ENCODE measurements at places on chromosomes 6 and 20. TPM values are rescaled to one million over a fixed set of nuclear protein-coding genes. Genes with fewer than 3 reads are reported as not detected.

GRCh38 chr6:116447052-116447451 lies 14.1 kb upstream of the CALHM6 start:
- DNase-seq: no peak

DNA sequence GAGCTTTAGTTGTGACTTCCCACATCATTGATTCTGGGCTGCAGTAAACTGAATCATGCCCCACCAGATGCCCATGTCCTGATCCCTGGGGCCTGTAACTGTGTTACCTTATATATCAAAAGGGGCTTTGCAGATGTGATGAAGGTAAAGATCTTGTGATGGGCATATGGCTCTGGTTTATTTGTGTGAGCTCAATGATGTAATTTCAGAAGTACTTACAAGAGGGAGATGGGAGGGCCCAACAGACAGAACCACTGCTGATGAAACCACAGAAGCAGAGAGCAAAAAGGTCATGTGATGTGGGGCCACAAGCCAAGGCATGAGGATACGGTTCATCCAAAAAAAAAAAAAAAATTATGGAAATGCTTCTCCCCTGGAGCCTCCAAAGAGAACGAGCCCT lies 118.7 kb downstream of the TOX2 start:
- no peak for DNase-seq

GGT7 gene
- total RNA-seq: 22.0 TPM

RRAGD gene
- 160 TPM for total RNA-seq

- no peak for DNase-seq
These were observed 75.8 kb downstream of the PREP start for GRCh38 chr6:105326833-105327770.

ULBP1 gene
- total RNA-seq: 0.17 TPM

DNA sequence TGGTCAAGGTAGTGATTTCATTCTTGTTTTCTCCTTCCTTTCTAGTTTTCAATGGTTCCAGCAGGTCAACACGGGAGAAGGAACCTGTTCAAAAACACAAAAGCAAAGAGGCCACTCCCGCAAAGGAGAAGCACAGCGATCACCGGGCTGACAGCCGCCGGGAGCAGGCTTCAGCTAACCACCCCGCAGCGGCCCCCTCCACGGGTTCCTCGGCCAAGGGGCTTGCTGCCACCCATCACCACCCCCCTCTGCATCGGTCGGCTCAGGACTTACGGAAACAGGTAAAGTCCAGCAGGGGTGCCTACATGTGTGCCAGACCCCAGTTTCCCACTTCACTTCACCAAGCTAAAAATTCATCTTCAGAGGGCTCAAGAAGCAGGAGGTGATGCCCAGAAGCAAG lies 175.6 kb downstream of the DTNBP1 start:
- no peak for DNase-seq

MAP3K5 gene
- total RNA-seq: 38.5 TPM

DNA sequence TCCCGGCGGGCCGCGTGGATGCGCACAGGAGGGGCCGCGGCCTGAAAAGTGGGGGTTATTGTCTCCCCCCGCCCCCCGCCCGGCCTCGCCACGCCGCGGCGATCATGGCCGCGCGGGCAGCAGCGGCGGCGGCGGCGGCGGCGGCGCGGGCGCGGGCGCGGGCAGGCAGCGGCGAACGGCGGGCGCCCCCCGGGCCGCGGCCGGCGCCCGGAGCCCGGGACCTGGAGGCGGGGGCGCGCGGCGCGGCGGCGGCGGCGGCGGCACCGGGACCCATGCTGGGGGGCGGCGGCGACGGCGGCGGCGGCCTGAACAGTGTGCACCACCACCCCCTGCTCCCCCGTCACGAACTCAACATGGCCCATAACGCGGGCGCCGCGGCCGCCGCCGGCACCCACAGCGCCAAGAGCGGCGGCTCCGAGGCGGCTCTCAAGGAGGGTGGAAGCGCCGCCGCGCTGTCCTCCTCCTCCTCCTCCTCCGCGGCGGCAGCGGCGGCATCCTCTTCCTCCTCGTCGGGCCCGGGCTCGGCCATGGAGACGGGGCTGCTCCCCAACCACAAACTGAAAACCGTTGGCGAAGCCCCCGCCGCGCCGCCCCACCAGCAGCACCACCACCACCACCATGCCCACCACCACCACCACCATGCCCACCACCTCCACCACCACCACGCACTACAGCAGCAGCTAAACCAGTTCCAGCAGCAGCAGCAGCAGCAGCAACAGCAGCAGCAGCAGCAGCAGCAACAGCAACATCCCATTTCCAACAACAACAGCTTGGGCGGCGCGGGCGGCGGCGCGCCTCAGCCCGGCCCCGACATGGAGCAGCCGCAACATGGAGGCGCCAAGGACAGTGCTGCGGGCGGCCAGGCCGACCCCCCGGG lies 637 bp downstream of the ARID1B start:
- peak; percentile 77 for DNase-seq

DNA sequence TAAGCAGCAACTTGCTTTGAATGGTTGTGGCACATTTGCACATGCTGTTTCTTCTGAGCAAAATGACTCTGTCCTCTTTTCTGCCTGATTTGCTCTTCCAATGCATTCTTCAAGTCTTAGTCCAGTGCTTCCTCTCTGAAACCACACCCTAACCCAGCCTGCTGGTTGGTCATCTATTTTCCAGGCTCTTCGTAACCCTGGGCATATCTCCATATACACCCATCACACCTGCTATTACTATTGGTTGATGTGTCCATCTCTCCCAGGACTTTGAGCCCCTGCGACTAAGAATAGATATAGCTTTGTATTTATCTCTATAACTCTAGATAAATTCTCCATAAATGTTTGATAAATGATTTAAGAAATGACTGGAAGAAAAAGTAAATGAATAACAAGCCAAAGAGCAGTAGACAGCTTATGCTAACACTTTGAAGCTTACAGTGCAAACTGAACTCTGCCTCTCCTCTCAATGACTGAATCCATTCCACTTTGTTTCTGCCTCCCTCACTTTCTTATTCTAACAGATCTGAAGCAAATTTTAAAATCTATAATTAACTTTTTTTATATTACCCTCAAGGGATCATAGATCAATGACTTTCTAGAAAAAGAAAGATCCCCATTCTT lies 59.7 kb upstream of the NT5E start:
- DNase-seq: no peak

CCND3 gene
- 52.7 TPM for total RNA-seq

DNA sequence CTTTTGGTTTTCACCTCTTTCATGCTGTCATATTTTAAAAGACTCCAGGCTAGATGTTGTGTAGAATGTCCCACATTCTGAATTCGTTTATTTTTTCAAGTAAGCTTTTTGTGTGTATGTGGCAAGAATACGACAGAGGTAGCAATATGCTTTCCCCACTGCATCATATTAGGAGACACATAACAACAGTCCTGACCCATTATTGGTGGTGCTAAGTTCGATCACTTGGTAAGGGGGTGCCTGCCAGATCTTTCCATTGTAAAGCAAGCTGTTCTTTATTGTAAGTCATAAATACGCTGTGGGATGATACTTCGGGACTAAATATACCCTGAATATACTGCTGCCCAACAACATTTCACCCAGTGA lies 588 bp upstream of the NCOA3 start:
- DNase-seq: no peak

SLC22A2 gene
- total RNA-seq: not detected

- DNase-seq: no peak
These were observed 37.2 kb downstream of the FAM110A start for GRCh38 chr20:870758-871157.

- no peak for DNase-seq
These were observed 89.8 kb downstream of the ANKRD6 start for GRCh38 chr6:89522778-89523177.

GMPR gene
- total RNA-seq: 112 TPM

GRCh38 chr20:37297066-37297736 lies 7.7 kb downstream of the MANBAL start:
- DNase-seq: no peak

- no peak for DNase-seq
These were observed 381.0 kb upstream of the SULF2 start for GRCh38 chr20:48166082-48166835.

- no peak for DNase-seq
These were observed 10.3 kb downstream of the SYNCRIP start for GRCh38 chr6:85632164-85632942.

LHFPL5 gene
- not detected for total RNA-seq

TFAP2C gene
- total RNA-seq: 0.20 TPM

CNR1 gene
- 0.47 TPM for total RNA-seq

- DNase-seq: no peak
These were observed 138.9 kb upstream of the NUP153 start for GRCh38 chr6:17845598-17845997.

- no peak for DNase-seq
These were observed 15.5 kb downstream of the RARS2 start for GRCh38 chr6:87574237-87574804.

PXDC1 gene
- total RNA-seq: 25.0 TPM

DNA sequence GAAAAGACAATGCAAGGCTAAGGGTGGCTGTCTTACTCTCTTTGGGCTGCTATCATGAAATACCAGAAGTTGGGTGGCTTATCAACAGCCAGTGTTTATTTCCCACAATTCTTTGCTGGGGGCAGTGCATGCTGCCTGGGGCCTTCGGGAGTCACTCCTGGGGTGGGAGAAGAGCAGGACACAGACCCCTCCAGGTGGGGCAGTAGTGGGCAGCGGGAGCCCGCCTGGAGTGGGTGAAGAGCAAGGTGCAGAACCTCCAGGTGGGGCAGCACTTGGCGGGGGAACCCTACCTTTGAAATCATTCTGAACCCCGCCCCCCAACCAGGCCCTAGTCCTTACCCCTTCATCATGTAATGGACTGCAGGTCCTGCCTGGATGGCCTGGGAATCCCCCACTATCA lies 69.6 kb upstream of the THBS2 start:
- DNase-seq: no peak

GRCh38 chr6:10093282-10093681 lies 321.6 kb downstream of the TFAP2A start:
- no peak for DNase-seq

DNA sequence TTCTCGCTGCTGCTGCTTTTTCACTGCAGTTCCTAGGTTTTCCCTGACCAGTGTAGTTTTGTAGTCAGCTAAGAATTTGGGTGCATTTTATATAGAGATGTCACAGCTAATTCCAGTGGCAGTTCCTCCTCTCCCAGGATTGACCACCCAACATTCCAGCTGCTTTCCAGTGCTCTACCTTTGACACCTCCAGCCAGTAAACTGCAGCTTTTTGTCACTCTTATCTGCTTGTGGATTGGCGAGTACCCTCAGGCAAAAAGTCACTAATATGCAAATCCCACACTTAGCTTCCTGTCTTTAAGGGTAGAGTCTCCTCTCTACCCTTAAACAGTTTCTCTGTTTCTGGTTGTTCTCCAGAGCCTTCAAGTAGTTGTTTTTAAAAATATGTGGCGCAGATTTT lies 146.9 kb upstream of the KCNG1 start:
- no peak for DNase-seq

DNA sequence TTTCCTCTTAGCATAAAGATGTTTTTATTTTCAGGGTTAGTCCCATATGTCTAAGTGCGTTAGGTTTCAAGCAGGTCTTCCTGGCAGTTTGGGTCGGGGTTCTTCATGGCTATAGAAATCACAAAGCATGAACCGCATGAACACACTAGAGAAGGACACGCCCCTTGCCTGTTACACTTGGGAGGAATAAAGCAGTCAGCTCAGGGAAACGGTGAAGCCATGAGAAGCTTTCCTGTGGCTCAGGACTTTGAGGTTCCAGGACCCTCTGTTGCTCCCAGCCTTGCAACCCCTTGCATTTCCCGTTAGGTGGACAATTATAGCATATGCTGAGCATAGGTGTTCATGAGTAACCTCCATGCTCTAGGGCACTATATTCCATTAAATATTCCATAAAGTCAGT lies 96.7 kb downstream of the SYCP2 start:
- no peak for DNase-seq

DYNLT1 gene
- total RNA-seq: 130 TPM

- no peak for DNase-seq
These were observed 94.4 kb upstream of the SIRPA start for GRCh38 chr20:1800777-1801176.
